ENCODE measurements at places on chromosomes 11 and 22.

DNA sequence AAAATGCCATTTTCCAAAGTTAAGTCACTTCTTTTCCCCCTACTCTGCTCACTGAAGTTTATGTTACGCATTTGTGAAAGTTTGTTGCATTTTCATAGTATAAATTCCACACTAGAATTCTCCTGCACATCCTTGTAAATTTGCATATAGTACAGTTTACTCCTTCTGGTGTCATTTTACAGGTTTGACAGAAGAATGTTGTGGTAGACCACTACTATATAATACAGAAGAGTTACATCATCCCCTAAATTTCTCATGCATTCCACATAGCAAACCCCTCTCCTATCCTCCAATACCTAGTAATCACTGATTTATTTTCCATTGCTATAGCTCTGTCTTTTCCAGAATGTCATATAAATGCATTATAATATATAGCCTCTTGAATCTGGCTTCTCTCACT, 64.5 kb downstream of the CCDC73 start:
- no peak for DNase-seq

- no peak for DNase-seq
These were observed 594 bp upstream of the POU2AF1 start for GRCh38 chr11:111379602-111380136.

DNA sequence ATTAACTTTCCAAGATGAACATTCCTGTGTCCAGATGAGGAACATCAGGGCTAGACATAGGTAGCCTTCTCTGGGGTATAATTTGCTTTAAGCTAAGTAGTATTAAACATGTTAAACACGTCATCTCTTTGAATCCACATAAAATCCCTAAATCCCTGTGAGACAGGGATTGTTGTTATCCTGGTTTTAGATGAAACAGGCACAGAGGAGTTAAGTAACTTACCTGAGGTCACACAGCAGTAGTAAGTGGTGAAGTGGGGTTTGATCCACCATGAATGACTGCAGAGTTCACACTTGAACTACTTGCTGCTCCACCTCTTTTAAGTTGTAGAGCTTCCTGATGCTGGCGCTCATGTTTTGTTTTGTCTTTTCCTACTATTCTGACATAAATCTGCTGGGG, 82.6 kb upstream of the NNMT start:
- DNase-seq, result no peak

- no peak for DNase-seq
These were observed 480.8 kb upstream of the CCDC90B start for GRCh38 chr11:83766932-83767331.

DNA sequence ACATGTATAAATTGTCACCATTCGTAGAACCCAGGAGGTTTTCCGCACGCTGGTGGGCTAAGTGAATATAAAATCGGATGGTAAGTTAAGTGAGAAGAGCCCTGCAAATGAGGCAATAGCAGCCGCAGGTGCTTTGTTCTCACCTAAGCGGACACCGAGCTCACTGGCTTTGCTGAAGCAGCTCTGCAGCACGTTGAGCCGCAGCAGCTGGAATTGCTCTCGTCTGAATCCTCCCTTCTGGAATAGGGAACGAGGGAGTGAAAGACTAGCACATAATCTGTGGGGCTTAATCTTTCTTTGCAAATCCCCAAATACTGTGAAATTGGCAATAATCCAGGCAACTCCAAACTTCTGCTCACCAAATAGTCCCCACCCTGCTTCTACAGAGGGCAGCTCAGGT, 488.1 kb downstream of the NTM start:
- DNase-seq, result no peak
